T-helper 2 cell (primary cell): ENCODE measurements at places on chromosomes 13 and 19.
A peak's percentile ranks its signal among the peaks of the same experiment; 100 is the strongest.

- DNase-seq = no peak
Observed at GRCh38 chr13:96075953-96076543, 13.9 kb upstream of the HS6ST3 start.

DNA sequence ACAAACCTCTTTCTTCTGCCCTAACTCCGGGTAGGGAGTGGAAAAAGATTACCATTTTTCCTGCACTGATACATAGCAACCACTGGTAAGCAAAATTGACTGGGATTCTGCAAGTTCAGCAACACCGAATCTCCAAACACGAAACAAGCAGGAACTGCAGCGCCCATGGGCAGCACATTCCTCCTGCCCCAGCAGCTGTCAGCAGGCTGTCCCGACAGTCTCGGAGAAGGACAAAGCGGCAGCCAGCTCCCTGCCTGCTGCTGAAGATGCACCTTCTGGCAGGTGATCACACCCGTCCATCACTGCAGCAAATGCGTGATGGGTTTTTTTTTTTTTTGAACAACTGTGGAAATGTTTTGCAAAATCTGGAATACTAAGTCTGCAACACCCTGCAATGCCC lies 6.7 kb downstream of the TMTC4 start:
- no peak for DNase-seq

DNA sequence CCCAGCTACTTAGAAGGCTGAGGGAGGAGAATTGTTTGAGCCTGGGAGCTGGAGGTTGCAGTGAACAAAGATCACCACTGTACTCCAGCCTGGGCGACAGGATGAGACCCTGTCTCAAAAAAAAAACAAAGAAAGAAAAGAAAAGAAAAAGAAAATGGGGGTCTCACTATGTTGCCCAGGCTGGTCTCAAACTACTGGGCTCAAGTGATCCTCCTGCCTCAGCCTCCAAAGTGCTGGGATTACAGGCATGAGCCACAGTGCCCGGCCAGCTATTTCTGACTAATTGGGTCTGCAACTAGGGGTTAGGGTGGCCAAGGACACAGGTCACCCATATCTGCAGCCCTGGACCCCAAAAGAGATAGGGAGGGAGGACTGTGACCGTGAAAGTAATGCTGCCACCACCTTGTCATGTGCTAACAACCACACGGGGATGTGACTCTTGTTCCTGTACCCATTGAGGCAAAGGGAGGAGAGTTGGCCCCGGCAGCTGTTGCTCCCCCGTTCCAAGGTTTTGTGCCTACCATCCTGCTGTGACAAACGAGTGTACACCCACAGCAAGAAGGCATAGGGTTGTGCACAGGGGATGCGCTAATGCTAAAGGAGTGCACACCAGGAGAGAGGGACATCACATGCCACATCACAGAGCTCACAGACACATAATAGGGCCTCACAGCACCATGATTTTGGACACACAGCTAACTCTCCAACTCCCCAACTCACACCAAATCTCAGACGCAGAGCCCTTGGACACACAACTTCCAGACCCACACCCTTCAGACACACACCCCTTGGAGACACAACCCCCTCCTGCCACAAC lies 619 bp downstream of the MEF2B start:
- no peak for DNase-seq

DNA sequence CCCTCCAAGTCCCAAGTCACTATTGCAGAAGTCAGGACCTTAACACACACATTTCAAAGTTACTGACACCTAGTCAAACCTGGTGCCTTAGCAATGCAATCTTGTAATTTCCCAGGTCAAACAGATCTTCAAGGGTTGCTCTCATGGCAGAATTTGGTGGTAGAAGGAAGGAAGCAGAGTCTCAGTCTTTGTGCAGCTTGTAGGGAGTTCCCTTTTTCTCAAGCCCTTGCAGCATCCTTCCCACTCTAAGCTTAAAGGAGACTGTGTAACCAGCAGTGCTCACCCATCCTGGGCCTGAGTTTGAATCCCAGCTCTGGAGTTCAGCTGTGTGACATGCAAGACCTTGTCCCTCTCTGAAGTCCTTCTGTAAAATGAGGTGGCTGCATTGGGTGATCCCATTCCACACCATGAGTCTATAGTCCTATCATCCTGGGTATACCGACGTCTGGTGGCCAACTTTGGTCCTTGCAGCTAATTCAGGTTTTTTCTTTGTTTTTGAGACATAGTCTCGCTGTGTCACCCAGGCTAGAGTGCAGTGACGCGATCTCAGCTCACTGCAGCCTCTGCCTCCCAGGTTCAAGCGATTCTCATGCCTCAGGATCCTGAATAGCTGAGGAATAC lies 9.8 kb downstream of the SIGLEC10 start:
- DNase-seq = peak; percentile 41

DNA sequence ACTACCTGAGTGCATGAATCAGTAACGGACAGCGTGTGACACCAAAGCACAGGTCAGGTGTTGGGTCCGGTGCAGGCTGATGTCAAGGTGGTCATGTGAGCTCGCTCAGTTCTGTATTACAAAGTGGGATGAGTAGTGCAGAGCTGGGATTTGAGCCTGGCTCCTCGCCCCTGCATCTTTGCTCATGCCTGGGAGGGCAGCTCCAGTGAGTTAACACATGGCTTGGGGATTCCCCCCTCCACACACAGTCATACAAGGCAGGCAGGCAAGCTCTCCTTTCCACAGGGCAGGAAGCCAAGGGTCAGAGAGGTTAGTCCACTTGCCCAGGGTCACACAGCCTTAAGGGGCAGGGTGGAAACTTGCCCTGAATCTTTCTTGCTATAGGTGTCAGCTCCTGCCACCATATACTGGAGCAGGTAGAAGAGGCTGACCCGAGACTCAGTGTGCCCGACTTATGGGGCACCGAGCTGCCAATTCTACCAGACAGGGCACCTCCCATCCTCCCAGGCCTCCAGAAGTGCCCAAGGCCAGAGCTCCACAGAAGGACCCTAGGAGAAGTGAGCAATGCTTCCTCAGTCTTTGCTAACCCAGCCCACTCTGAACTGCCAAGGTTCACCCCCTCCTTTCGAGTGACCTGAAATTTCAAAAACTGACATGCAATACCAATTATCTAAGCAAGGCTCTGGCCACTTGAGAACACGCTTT lies 35.4 kb downstream of the ZNF787 start:
- DNase-seq = no peak

DNA sequence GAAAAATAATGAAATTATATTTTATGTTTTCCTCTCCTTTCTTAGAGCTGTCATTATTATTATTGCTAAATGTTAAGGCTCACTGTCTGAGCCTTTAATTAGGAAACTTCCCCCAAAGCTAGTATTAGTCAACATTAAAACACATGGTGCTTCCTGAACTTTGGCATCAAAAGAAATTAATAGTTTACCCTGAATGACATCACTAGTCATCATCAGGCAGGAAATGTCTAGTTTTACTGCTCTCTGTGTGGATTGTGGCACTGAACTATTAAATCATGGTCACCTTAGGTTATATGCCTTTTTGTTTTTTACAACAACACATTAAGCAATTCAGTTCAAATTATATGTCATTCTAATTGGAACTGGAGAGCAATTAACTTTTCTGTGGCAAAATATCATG lies 595.5 kb downstream of the SLITRK1 start:
- DNase-seq = no peak

- DNase-seq = no peak
Observed at GRCh38 chr19:15144046-15144646, 36.9 kb downstream of the SYDE1 start.

DNA sequence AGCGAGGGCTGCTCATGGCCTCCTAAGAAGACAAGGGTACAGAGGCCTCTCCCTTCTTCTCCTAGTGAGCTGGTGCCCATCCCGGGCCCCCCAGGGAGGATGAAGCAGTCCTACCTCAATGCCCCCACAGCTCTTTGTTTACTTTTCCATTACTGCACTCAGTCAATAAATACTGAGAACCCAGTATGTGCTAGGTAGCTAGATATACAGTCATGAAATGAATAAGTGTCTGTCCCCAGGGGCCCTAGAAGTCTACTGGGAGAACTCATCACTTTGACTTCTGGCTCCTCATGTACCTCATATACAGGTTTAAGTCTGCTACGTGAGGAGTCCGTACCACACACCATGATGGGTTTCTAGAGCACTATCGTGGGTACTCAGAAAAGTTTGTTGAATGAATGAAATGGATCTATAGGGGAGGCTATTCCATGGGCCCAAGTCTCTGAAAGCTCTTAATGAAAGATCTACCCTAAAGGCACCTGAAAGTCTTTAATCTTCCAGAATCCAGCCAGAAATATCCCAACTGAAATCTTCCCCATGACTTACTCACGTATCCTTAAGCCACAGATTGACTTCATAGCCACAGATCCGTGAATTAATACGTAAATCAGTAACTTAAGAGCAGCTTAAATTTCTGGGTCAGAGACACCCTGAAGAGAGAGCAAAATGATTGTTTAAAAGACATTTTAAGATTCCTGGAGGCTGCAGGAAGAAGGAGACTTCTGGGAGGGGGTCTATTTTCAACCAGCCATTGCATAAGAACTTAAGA lies 51.6 kb upstream of the POMP start:
- no peak for DNase-seq

GRCh38 chr13:112683581-112683980 lies 6.3 kb upstream of the ATP11A start:
- DNase-seq = no peak

- no peak for DNase-seq
Observed at GRCh38 chr13:99347911-99348451, 40.8 kb upstream of the GPR183 start.

GRCh38 chr13:75843991-75844390 lies 207.9 kb downstream of the LMO7 start:
- DNase-seq = no peak

GRCh38 chr13:113528101-113528812 lies 37.7 kb upstream of the DCUN1D2 start:
- DNase-seq = no peak

DNA sequence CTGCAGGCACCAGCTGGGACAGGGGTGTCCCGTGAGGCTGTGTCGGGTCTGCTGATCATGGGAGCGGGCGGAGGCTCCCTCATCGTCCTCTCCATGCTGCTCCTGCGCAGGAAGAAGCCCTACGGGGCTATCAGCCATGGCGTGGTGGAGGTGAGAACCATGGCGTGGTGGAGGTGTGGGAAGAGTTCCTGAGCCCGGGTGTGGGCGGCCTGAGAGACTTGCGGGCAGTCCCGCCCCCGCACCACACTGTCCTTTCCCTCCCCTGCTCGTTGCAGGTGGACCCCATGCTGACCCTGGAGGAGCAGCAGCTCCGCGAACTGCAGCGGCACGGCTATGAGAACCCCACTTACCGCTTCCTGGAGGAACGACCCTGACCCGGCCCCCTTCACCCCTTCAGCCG lies 10.7 kb downstream of the APLP1 start:
- no peak for DNase-seq

GRCh38 chr13:111114362-111115060 lies 599 bp upstream of the ARHGEF7 start:
- DNase-seq = peak; percentile 3

GRCh38 chr13:103133556-103133955 lies 67.3 kb upstream of the SLC10A2 start:
- DNase-seq = no peak

- peak; percentile 84 for DNase-seq
Observed at GRCh38 chr19:37172368-37173366, at the start of gene ZNF585A. TSS of gene ZNF585A (minus strand) at chr19:37172695. CDS start at chr19:37169910, 2,785 bp downstream.

GRCh38 chr13:44385847-44386246 lies 12.2 kb downstream of the SERP2 start:
- DNase-seq = no peak

DNA sequence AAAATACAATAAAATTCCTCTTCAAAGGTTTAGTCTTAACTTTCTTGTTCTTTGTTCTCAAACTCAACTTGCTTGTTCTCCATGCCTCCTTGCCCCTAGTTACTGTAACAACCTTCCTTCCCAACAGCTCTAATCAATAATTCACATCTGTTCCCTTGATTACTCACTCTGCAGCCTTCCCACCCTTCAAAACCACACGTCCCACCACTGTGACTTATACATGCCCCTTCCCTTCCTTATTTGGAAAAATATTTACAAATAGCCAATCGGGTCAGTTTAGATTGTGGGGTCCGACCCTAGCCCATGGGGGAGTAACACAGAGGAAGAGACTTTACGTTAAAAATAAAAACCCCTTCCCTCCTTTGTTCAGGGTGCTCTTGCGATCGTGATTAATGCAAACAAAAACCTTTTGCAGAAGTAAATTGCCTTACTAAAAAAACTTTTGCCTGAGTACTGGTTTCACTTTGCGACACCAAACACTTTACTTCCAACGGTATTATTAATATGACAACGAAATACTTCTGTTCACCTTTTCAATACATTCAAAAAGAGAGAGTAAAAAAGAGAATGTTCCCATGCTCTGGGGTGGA lies 512 bp upstream of the ZNF93 start:
- DNase-seq = no peak

- peak; percentile 7 for DNase-seq
Observed at GRCh38 chr13:59318320-59318930, 845.3 kb downstream of the DIAPH3 start.

GRCh38 chr19:31913103-31913661 lies 432.2 kb upstream of the ZNF507 start:
- no peak for DNase-seq

DNA sequence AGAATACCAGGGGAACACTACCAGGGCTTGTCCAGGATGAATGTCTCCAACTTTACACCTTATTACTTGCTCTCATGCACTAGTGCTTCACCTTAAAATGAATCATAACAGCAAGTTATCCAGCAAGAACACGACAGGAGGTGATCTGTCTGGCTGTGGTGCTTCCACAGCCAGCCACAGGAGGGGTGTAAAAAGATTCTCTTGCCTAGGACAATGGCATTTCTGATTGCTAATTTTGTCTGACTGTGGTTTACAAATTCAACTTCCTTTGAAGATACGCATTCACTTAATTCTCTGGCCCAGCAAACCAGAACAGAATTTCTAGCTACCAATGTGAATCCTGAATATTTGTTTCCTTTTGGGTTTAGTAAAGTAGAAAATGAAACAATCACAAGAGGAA lies 23.1 kb upstream of the COG3 start:
- DNase-seq = no peak

DNA sequence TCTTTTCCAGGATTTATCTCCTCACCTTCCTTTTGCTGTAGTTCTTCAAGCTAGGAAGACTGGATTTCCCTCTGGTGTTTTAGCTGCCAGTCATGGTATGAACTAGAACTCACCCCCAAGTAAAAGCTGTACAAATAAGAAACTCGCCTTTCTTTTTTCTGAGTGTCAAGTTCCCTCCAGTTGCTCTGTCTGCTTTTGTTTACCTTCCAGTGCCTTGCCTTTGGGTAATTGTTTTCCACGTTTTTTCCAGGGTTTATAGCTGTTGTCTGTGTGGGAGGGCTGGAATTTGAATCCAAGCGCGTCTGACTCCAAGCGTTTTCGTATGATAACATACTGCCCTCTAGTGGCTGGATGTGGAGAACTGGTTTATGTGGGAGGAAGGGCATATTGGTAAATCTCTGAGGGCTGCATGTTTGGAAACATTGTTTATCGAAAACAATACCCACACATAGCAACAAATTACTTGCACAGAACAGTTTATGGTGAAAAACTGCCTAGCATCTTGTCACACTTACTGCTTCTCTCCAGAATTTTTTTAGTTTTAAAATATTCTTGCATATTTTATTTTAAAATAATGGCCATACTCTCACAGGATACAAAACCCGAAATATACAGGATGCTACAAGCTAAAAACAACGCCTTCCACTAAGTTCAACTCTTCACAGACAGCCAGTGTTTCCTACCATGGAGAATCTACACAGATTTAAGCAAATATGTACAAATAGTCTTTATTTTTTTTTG lies 19.2 kb downstream of the RCN3 start:
- DNase-seq = peak; percentile 80

GRCh38 chr19:23415034-23415433 lies 19.8 kb upstream of the ZNF91 start:
- DNase-seq = no peak
